Activated T-cell treated with anti-CD3 and anti-CD28 coated beads for 1 hour (primary cell): ENCODE measurements at places on chromosomes 2 and 18.

GRCh38 chr18:41378598-41378997 lies 576.4 kb upstream of the PIK3C3 start:
- no peak for DNase-seq

GRCh38 chr18:7059276-7059675 lies 58.3 kb downstream of the LAMA1 start:
- no peak for DNase-seq

DNA sequence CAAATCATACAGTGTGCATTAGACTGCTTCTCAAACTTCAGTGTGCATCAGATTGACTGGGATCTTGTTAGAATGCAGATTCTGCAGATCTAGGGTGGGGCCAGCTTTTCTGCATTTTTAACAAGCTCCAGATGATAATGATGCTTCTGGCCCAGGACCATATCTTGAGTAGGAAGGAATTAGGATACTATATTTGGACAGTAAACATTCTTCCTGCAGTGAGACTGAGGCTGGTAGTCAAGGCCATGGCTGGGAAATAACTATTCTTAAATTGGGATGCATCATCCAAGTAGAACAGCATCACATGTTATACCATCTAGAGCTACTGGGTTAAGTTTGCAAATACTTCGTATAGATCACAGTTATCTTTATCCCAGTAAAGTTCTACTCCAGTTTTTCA lies 28.4 kb upstream of the ARMC9 start:
- no peak for DNase-seq

GRCh38 chr2:18435426-18436037 lies 124.9 kb downstream of the RDH14 start:
- DNase-seq, result no peak

DNA sequence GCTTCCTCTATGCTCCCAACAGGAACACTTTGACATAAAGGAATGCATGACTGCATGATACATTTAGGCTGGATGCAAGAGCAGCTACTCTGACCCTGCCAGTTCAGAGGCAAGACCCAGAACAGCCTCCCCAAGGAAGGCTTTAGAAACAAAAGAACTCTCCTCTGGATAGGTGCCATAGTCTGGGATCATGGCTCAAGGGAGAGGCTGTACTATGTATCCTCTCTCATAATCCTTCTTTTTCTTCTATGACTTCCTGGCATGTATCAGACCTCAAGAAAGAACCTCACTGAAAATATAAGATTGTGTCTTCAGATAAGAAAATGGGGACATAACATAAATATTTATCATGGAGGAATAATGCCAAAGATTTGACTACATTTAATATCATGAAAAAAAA lies 194.0 kb upstream of the LYPD1 start:
- DNase-seq, result no peak

DNA sequence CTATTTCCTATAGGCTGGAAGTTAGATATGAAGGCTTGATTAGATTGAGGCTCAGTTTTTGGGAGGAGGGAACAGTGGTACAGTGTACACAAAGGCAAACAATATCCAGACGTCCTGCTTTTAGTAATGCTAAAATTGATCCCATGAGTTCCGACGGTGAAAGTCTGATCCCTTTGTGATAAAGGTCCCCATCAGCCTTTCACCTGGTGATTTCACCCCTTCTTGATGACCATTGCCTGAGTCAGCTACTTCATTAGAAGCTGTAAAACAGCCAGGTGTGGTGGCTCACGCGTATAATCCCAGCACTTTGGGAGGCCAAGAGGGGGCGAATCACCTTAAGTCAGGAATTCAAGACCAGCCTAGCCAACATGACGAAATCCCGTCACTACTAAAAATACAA lies 29.7 kb downstream of the TWSG1 start:
- DNase-seq, result no peak

- DNase-seq, result no peak
Measured at GRCh38 chr2:176662753-176663152, 393.5 kb downstream of the MTX2 start.

DNA sequence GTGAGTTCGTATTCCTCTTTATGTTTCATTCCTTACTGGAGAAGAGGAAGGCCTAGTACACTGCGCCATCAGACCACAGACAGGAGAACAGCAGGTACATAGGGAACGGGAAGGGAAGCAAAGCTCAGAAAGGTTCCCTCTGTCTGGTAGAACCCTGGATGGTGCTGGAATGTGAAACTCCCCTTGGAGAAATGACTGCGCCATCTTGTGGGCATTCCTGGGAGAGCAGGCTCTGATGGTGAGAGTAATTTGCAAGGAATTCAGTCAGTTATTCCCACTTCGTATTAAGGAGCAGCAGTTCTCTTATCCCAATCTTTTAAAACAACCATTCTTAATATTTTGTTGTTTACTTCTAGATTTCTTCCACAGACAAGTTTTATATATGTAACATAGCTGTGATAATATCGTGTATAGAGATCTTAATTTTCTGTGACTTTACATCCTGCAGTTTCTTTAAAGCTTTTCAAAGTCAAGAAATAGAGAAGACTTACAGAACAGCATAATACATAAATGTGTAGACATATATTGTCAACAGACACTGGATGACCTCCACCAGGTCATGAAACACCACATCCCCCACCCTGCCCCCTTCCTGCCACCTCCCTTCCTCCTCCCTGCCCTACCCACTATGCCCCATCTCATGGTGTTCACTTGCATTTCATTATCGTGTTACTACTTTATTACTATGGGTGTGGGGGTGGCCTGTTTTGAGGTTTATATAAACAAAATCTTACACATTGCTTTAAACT lies 83.9 kb downstream of the ARHGEF4 start:
- DNase-seq, result peak; percentile 58

DNA sequence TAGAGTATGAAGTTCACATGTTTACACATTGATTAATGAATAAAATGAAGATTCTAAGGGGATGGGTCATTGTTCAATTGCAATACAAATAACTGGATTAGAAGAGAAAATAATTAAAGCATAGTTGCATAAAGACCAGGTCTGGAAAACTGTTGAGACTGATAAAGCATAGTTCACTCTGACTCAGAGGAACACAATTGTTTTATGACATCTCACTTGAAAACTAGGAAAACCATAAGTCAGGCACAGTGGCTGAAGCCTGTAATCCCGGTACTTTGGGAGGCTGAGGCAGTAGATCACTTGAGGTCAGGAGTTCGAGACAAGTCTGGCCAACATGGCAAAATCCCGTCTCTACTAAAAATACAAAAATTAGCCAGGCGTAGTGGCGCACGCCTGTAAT lies 46.7 kb downstream of the PLA2R1 start:
- no peak for DNase-seq

- DNase-seq, result peak; percentile 24
Measured at GRCh38 chr2:216694082-216694825, 1.1 kb downstream of the IGFBP5 start.

GRCh38 chr2:43058726-43059110 lies 167.7 kb downstream of the ZFP36L2 start:
- no peak for DNase-seq

DNA sequence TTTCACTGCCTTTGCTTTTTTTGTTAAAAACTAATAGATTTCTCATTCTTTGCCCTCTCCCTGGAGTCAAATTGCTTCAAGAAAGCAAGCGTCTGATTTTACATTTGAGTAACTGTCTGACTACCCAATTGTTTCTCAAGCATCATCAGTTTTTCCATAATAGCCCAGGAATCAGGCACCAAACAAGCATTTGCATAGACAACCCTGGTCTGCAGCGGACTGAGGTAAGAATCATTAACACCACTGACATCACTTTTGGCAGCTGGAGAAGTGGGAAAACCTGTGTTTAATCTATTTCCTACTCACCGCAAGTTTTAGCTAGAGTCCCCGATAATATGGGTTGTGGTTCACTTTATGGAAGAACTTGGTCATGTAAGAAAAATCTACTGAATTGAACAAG lies 55.7 kb downstream of the IRS1 start:
- no peak for DNase-seq

DNA sequence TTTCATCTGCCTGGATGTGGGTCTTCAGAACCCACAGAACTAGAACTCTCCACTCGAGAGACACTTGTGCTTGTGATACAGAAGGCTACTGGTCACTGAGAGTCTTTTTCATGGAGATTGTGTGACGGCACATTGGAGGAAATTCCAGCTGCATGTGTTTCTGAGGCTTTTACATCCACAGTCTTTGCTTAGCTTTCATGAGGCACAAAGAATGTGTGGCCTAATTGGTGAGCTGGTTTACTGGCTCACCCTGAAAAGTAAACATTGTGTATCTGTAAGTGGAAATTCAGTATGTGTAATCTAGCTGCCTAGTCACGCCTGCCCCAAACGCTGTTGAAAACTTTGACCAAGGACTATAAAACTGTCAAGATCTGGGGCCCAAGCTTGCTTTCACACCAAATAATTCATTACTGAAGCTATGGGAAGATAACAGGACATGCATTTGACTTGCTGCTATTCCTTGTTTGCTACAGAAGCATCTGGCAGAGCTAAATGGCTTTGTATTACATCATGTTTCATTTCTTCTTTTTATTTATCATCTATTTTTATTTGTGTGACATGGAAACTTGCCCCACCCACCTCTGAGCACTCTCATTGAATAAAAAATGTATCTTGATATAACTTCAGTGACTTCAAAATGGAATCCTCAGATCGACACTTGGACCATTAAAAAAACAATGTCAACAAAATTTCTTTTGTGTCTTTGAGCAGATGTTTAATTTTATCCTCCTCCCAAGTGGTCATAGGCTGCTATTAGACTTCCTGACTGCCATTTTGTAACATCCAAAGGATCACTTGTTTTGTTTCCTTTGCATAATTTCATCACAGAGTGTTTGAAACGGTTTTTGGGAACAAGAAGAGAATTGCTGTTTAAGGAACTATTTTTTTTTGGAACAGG lies 80.2 kb downstream of the EFEMP1 start:
- DNase-seq, result no peak

GRCh38 chr2:68441994-68442322 lies 25.1 kb downstream of the FBXO48 start:
- DNase-seq, result no peak

GRCh38 chr2:22694856-22695255 lies 690.1 kb upstream of the KLHL29 start:
- no peak for DNase-seq

- no peak for DNase-seq
Measured at GRCh38 chr18:58196881-58197872, 153.2 kb downstream of the NEDD4L start.

DNA sequence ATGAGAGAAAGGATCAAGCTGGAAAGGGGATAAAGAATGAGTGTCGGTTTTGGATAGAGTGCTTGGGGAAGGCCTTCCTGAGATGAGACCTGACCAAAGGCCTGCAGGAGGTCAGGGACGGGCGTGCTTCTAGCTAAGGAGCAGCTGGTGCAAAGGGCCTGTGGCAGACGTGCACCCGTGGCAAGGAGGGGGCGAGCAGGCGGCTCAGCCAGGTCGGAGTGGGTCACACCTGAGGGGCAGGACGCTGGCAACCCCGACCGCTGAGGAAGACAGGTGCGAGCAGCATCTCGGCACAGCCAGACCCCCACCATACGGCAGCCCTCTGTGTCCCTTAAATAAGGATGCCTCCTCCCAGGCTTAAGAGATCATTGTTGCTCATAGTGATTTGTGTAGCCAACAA lies 48.1 kb downstream of the ODC1 start:
- DNase-seq, result no peak

DNA sequence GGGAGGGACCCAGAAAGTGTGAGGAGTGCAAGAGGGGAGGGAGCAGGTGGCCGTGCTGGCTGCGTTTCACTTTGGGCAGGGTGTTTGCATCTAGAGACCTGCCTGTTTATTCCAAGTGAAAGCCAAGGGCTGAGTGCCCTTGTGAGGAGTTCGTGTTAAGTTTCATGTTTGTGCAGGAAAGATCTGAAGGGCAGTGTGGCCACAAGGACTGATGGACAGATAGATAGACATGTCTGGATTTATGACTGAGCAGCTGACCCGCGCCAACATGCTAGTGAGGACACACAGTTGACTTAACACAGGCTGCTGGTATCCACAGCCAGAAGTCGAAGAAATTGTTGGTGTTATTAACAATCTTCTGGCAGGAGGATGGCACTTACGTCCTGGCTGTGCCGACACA lies 387.6 kb upstream of the TNP1 start:
- no peak for DNase-seq

GRCh38 chr2:101371636-101372035 lies 15.7 kb downstream of the CREG2 start:
- no peak for DNase-seq

DNA sequence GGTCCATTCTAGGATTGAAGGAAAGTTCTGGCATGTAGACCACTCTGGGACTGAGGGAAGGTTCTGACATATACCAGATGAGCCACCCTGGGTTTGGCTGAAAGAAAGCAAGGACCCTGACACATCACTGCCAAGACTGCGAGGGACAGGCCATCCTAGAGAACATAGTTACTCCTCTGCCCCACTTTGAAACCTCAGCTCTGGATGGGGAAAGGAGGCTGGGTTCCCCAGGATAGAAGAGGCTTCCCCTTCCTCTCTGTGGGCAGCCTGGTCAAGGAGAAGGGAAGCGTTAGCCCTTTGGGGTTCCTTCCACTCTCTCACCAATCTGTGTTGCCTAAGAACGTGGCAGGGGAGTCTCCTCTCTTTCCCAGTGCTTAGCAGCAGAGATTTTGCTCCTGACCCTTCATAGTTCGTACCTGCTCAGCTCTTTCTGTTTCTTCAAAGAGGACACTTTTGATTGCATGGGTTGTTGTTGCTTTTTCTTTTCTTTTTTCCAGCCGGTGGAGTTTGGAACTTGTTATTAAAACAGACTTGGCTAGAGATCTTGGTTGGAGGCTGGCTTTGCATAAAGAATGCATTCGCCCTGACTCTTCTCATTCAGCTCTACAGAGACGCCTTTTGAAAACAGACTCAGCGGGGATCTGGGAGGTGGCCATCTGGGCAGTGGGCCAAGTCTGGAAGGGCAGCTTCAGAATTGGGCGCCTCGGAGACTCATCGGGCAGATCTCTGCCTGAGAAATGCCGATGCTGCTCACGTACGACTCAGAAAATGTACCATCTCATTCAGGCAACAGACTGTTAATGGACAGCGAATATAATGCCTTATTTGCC lies 166.1 kb downstream of the CLIP4 start:
- DNase-seq, result no peak

GRCh38 chr2:52861596-52861995 lies 906.0 kb upstream of the CHAC2 start:
- DNase-seq, result no peak

GRCh38 chr2:102159295-102159694 lies 16.7 kb downstream of the IL1R1 start:
- no peak for DNase-seq

DNA sequence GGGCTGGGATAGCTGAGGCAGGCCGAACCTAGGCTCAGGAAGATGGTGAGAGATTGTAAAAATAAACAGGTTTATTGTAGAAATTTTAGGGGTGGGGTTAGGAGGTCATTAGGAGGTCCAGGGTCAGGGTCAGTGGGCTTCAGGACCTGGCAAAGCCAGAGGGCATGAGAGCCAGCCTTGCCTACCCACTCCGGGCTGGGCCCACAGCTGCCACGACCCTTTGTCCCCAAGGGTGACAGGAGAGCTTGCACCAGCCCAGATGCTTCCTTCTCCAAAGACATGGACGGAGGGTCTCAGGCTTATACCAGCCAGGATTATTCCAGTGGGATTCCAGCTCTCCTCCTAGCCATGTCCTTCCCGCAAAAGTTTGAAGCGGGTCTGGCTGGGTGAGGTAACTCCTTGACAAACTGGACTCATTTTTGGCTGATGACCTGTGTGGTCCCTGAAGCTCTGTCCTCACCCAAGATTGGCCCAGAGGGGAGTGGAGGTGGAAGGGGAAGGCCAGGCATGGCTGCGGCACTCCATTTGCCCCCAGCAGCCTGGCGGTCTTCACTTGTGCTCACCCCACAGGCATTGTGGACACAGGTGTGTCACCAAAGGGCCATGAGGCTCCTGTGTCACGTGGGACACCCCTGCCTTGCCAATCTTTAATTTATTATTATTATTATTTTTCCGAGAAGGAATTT lies 23.8 kb upstream of the ATOH8 start:
- no peak for DNase-seq
